ENCODE measurements at places on chromosomes 3 and 15. TPM values are rescaled to one million over a fixed set of nuclear protein-coding genes. Genes with fewer than 3 reads are reported as not detected.

GRCh38 chr15:42371096-42371495 lies 11.8 kb downstream of the CAPN3 start:
- DNase-seq: no peak

The TP63 gene
- polyA plus RNA-seq: 1.2 TPM

DNA sequence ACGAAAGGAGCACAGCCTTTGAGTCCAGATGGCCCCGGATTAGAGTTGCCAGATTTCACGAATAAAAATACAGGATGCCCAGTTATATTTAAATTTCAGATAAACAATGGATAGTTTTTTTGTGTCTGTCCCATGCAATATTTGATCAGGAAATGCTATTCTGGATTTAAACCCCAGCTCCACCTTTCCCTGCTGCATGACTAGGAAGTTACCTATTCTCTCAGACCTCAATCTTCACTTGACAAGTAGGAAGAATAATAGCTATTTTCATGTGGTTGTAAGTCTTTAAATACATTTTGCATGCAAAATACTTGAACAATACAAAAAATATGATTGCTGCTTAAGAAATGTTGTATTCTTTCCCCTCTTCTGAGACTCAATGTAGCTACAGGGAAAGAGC lies 125.3 kb upstream of the P2RY1 start:
- no peak for DNase-seq

GRCh38 chr3:2244137-2244536 lies 145.5 kb downstream of the CNTN4 start:
- DNase-seq: no peak

- DNase-seq: no peak
These were observed 41.7 kb downstream of the RAB27A start for GRCh38 chr15:55247766-55248427.

The CRYGS gene
- polyA plus RNA-seq: 4.9 TPM

The CSK gene
- 47.1 TPM for polyA plus RNA-seq

GRCh38 chr15:40782609-40783227 lies 12.9 kb downstream of the C15orf62 start:
- DNase-seq: no peak

The ADCY5 gene
- polyA plus RNA-seq: 11.7 TPM

The THSD4 gene
- polyA plus RNA-seq: 36.3 TPM

DNA sequence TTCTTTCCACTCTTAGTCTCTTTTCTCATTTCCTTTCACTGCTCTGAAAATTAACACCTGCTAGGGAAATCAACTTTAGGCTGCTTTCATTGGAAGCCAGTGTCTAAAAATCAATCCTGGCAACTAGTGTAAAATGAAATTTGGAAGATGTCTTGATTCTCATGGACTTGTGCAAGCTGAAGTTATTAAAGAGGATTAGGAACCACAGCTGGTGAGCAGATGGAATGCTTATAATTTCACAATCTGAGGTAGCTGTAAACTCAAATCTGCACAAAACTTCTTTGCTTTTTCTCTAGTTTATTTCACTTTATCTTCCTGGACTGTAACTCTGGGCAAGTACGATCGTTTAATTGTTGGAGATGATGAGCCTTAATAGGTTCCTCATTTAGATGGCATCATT lies 175.6 kb downstream of the GHSR start:
- no peak for DNase-seq

DNA sequence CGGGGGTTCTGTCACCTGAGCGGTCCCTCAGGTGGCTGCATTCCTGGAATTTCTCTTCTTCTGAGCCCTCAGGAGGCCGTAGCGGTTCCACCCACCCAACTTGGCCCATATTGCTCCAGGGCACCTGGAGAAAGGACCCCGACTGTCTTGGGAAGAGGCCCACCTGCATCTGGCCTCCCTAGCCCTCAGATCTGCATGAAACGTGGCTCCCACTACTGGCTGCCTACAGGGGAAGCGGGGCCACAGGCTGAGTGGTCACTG lies 9.9 kb upstream of the ANPEP start:
- no peak for DNase-seq

DNA sequence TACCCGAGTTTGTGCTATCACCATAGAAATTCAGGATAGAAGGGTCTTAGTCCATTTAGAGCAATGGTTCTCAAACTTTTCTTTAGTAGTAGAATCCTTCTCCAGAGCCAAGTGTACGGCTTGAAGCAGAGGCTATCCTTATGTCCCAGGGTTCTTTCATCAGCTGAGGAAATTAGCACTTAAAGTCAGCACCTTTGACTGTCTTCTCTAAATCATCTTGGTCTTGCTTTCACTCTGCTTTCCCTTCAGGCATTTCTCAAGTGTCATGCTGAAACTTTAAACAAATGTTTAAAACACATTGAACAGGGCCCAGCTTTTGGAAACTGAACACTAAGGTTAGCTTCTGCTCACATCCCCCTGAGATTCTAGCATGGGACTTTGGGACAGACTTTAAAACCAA lies 78.2 kb downstream of the TM4SF4 start:
- no peak for DNase-seq

- no peak for DNase-seq
These were observed 232.0 kb upstream of the HES1 start for GRCh38 chr3:193903966-193904365.

- DNase-seq: no peak
These were observed 5.5 kb upstream of the GP5 start for GRCh38 chr3:194404365-194405140.

GRCh38 chr3:132925256-132925930 lies 112.8 kb upstream of the TMEM108 start:
- no peak for DNase-seq

All from renal cortex interstitium (tissue), 15 donors.